ENCODE measurements at places on chromosomes 1 and 21.
A peak's percentile ranks its signal among the peaks of the same experiment; 100 is the strongest.

- no peak for DNase-seq
Measured at GRCh38 chr1:58104960-58105359, 441.6 kb downstream of the OMA1 start.

DNA sequence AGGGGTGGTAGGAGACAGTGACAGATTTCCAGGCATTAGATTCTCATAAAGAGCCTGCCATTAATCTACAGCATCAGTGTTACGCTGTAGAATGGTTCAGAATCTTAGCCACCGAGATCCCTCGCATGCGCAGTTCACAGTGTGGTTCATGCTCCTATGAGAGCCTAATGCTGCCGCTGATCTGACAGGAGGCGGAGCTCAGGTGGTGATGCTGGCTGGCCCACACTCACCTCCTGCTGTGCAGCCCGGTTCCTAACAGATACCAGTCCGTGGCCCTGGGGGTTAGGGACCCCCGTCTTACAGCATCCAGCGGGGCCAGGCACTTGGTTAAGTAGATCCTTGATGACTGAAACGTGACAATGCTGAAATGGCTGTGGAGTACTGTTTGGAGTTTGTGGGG, 163.6 kb upstream of the C1orf21 start:
- DNase-seq: no peak

DNA sequence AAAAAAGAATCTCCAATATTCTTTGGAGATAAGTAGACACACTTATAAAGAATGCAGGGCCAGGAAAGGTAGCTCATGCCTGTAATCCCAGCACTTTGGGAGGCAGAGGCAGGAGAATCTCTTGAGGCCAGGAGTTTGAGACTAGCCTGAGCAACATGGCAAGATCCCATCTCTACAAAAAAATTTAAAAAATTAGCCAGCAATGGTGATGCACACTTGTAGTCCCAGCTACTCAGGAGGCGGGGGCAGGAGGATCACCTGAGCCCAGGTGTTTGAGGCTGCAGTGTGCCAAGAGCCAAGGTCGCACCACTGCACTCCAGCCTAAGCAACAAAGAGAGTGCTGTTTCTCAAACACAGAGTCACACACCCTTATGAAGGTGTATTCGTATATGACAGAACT, 385.0 kb downstream of the SMYD3 start:
- no peak for DNase-seq

GRCh38 chr1:206535853-206536188, 28.5 kb downstream of the RASSF5 start:
- DNase-seq: no peak

- peak; percentile 25 for DNase-seq
Measured at GRCh38 chr1:54572542-54572850, 24.5 kb downstream of the ACOT11 start.

- DNase-seq: no peak
Measured at GRCh38 chr1:63403386-63403785, 36.0 kb downstream of the ALG6 start.

- no peak for DNase-seq
Measured at GRCh38 chr1:36503733-36504132, 21.0 kb upstream of the CSF3R start.

- DNase-seq: no peak
Measured at GRCh38 chr21:16502897-16503296, 773.1 kb downstream of the USP25 start.

DNA sequence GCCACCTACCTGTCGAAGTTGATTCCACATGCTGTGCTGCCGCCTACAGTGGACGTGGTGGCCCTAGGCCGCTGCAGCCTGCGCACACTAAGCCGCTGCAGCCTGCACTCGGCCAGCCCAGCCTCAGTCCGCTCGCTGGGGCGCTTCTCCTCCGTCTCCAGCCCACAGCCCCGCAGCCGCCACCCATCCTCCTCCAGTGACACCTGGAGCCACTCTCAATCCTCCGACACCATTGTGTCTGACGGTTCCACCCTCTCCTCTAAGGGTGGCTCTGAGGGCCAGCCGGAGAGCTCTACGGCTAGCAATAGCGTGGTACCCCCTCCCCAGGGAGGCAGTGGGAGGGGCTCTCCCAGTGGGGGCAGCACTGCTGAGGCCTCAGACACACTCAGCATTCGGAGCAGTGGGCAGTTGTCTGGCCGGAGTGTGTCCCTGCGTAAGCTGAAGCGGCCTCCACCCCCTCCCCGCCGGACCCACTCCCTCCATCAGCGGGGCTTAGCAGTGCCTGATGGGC, 46.9 kb downstream of the YARS1 start:
- no peak for DNase-seq

DNA sequence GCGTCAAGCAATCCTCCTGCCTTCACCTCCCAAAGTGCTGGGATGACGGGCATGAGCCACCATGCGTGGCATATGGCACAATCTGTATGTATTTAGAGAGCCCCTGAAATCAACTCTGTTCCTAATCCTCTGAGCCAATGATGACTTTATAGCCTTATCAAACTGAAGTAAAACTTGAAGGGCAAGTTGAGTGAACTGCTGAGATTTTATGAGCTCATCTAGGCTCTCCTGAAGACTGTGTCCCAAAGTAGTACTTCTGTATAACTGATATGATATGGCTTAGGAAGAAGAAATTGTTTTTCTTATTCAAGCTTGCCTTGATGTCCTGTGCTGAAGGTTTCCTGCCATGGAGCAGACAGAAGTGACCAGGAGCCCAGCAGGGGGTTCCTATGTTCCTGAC, 23.7 kb upstream of the NKAIN1 start:
- DNase-seq: no peak

GRCh38 chr1:162704673-162705424, 72.6 kb downstream of the DDR2 start:
- DNase-seq: peak; percentile 57

DNA sequence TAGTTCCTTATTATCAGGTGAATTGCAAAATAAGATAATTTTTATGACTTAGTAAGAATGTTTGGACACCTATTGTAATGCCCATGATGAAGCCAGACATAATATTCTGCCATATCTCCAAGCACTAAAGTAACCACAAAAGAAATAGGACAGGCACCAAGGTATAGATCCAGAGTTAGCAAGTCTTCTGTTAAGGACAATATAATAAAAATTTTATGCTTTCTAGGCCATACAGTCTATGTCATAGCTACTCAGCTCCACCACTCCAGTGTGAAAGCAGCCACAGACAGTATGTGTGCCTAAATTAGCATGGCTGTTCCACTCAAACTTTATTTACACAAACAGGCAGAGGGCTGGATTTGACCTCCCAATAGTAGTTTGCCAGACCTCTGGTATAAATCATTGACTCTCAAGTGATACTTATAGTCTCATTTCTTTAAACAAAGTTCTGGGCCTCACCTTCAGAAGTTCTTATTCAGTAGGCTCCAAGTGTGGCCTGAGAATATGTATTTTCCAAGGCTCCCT, 88.3 kb downstream of the SCMH1 start:
- DNase-seq: no peak

DNA sequence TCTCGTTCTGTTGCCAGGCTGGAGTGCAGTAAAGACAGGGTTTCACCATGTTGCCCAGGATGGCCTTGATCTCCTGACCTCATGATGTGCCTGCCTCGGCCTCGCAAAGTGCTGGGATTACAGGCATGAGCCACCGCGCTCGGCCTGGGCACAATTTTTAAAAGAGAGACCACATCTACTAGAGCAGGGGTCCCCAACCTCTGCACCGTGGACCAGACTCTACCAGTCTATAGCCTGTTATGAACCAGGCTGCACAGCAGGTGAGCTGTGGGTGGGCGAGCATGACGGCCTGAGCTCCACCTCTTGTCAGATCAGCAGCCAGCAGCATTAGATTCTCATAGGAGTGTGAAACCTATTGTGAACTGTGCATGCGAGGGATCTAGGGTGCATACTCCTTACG, 20.8 kb downstream of the TNNT2 start:
- peak; percentile 35 for DNase-seq

GRCh38 chr1:101174722-101175121, 62.1 kb upstream of the S1PR1 start:
- no peak for DNase-seq

- no peak for DNase-seq
Measured at GRCh38 chr21:25408666-25409065, 198.6 kb downstream of the MRPL39 start.

- DNase-seq: no peak
Measured at GRCh38 chr1:67144696-67145095, 9.9 kb upstream of the C1orf141 start.

DNA sequence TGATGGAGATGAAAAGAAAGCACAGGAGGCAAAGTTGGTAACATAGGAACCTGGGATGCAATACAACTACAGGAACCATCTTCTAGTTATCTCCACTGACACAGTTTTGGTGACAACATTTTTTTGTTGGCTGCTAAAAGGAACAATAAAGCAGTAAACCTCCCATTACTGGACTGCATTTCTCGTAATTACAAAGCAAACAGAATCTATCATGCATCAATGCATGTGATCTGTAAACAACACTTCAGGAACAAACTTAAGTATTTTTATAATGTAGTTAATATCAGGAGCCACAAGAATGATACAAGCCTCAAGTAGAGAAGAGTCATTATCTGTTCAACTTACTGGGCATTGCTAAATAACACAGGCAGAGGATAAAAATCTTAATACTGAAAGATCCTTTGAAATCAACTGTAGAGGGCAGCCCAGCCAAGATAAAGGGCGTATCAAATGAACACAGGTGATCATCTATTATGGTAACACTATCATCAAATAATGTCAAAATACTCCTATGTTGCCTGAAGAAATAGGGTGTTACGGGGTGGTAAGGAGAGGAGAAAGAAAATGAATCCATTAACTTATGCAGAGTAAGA, 193.3 kb downstream of the EIF4G3 start:
- no peak for DNase-seq

GRCh38 chr1:207031632-207032264, 808 bp downstream of the C1orf116 start:
- no peak for DNase-seq

GRCh38 chr1:206794294-206794908, 22.1 kb upstream of the IL10 start:
- DNase-seq: no peak

GRCh38 chr1:194846488-194846887, 1660.1 kb upstream of the B3GALT2 start:
- no peak for DNase-seq
